NCI-H446 (cell line): ENCODE measurements at places on chromosomes 7 and 10.

DNA sequence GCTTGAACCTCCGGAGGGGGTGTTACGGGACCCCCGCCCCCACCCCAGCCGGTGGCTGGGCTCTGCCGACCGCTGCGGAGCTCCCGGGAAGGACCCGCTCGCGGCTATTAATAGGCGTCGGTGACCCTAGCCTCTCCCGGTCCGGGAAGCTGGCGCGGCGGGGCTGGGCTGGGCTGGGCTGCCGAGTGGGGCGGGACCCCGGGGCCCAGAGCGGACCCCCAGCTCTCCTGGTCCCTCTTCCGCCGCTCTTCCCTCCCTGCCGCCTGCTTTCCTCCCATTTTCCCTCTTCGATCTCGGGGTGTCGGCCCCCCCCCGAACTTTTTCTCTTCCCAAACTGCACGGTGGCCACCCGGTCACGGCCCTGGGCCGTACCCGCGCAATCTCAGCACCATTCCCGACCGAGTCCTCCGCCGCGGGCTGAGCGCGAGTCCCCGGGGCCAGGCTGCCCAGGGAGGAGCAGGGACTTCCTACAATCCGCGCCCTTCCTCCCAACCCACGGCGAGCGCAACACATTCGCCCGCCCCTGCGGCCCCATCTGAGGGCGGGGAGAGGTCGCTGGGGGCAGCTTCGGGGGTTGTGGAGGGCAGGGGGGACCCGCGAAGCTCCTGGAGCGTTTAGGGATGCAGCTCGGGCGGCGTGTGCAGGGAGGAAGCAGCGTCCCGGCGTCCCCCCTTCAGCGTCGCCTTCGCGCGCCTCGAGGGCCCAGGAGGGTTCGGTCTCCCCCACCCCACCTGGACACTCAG is 3.1 kb upstream of the ELFN1 start:
- no peak for DNase-seq

DNA sequence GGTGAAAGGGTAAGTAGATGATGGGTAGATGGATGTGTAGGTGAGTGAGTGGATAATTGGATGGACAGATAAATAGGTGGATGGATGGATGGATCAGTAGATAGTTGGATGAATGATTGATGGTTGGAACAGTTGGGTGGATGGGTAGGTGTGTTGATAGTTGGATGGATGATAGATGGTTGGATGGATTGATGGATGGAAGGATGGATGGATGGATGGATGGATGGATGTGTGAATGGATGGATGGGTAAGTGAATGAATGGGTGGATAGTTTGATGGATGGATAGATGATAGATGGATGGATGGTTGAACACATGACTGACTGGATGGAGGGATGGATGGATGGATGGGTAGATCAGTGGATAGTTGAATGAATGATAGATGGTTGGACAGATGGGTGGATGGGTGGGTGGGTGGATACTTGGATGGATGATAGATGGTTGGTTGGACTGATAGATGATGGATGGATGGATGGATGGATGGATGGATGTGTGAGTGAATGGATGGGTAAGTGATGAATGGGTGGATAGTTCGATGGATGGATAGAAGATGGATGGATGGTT is 37.0 kb downstream of the PDGFA start:
- DNase-seq = no peak

- DNase-seq = no peak
These were observed 654 bp downstream of the ALKBH4 start for GRCh38 chr7:102463841-102464576.

GRCh38 chr7:123410273-123410904 is 124.0 kb downstream of the IQUB start:
- no peak for DNase-seq

DNA sequence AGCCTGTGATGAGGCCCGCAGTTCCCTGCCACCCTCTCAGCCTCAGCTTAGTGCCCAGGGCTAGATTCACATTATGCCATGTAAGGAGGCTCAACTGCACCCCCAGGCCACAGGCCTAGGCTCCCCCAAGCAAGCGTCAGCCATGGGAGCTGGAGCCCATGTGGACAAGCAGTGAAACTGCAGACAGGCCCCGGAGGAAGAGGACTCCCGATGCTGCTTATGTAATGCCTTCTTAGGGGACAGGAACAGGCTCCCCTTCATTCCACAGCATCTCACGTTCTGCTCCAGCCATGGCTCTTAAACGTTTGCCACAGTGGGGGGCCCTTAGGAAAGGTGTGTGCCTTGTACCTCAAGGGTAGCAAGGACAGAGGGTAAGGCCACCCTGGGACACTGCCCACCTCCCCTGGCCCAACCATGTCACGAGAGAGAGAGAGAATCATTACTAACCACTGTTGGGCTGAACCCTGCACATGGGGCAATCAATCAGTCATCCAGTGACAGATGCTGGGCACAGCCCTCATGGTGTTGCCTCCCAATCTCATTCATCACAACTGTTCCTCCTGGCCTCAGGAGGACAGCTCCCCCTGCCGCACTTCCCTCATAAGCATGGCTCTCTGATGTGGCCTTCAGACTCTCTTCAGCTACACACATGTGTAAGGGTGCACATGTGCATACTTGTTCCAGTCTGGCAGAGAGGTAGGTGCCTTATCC is 263.0 kb downstream of the GRID1 start:
- DNase-seq = peak; percentile 45

DNA sequence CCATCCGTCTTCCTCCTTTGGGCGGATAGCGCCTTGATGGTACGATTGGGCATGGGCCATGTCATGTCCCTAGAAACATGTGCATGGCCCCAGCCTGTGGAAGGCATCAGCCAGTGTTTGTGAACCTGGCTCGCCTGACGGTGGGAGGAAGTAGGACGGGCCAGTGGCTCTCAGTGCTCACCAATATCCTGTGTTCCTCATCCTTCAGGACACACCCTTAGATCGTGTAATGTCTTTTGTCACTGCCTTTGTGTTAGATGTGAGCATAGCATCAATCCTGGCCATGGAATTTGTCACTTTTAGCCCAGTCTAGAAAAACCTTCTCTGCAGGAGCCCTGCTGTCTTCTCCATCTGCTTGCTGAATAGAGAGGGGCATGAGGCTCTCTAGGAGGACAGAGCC is 77.6 kb downstream of the PFKFB3 start:
- DNase-seq = no peak

GRCh38 chr7:157224627-157225026 is 85.9 kb downstream of the UBE3C start:
- no peak for DNase-seq

DNA sequence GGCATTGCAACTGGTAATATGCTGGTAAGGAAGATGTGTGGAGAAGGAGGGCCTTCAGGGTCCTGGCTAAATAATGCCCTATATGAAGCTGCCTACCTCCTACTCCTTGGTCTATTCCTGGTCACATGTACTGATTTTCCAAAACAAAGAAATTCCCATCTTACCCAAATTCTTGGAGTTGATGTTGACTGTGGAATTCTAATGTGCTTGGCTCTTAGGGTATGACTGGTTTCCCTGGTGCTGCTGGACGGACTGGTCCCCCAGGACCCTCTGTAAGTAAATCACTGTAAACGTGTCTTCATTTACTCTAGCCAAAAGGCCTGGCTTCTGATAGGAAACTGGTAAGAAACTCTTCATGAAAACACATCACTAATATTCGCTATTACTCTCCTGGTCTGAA is 27.0 kb downstream of the COL1A2 start:
- DNase-seq = no peak

- DNase-seq = no peak
These were observed 511.0 kb upstream of the COBL start for GRCh38 chr7:51827631-51828030.

DNA sequence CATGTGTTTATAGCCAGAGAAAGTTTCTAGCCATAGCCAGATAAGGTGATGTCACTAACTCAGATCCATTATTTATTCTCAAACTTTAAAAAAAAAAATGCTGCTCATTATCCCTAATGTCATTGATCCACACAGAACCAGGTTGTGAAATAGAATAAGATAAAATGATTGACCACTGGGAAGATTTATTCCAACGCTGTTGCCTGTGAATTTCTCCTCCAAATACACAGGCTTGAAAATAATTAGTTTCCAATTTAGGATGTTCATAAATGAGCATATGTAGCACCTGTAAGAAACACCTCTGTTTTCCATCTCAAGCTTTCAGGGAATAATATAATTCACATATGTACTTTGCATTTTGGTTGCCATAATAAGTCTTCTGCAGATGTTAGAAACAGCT is 283.1 kb upstream of the DKK1 start:
- DNase-seq = no peak

GRCh38 chr10:21166557-21167287 is 269.6 kb upstream of the NEBL start:
- DNase-seq = no peak

DNA sequence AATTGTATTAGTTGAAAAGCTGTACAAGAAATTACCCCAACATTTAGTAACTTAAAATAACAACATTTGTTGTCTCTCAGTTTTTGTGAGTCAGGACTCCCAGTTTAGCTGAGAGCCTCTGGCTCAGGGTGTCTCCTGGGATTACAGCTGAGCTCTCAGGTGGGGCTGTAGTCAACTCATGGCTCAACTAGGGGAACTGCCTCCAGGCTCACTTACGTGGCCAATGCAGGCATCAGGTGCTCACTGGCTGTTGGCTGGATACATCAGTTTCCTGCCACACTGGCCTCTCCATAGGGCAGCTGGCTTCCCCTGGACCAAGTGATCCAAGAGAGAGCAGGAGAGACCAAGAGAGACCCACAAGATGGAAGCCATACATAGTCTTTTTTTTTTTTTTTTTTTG is 17.5 kb downstream of the CCNY start:
- no peak for DNase-seq

DNA sequence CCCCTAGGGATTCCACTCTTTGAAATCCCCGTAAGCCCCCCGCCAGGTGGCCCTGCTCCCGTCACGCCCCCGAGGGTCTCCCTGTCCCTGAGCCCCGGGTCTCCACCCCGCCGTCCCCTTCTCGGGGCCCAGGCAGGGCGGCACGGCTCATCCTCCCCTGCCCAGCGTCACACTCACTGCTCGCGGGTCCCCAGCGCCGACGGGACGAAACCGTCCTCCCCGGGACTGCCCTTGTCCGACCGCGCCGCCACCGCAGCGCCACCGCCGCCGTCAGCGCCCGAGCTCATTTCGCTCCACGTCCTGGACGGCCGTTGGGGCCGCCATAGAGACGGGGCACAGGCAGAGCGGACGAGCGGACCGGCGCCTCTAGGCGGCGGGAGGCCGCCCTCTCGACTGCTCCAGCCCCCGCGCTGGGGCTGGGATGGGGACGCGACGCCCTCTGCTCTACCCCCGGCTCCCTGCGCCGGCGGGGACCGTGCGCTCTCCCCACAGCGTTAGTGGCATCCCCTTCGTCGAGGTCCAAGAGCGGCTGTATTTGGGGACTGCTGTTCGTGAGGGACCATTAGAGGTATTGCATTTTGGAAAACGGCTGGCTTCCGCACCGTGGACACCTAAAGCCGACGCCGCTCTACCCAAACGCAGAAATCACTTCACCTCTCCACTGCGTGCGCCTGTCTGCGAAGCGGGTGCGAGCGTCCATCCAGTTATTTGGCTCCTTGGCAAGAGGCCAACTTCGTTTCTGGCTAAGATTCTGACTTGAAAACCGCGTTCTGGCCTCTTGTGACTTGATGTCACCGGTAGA is at the start of gene EEF1AKMT2:
TSS of gene EEF1AKMT2 (minus strand) at position 341 of the 802 bp plus-strand sequence. CDS start at position 287, 54 bp downstream.
- peak; percentile 75 for DNase-seq

- DNase-seq = no peak
These were observed 54.1 kb upstream of the HECTD2 start for GRCh38 chr10:91355998-91356397.

DNA sequence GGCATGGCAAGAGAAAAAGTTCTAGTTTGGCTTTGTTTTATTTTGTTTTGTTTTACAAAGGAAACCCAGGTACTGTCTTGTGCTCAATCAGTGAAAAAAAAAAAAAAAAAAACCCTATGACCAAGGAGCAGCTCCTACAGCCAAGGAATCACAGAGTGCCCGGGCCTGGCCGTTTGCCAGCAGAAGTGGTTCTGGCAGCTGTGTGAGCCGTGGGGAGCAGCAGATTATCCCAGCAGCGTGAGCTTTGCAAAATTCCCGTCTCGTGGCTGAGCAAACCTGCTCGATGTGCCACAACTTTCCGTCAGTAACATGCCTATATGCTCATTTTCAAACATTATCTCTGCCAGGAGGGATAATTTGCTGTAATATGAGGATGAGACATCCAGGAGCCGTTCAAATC is 293.7 kb downstream of the POU6F2 start:
- peak; percentile 80 for DNase-seq

GRCh38 chr7:80095545-80095944 is 39.1 kb upstream of the GNAI1 start:
- DNase-seq = no peak

GRCh38 chr7:83478616-83479015 is 170.3 kb downstream of the SEMA3E start:
- DNase-seq = no peak

- no peak for DNase-seq
These were observed 98.5 kb upstream of the RAB11FIP2 start for GRCh38 chr10:118145256-118145655.

DNA sequence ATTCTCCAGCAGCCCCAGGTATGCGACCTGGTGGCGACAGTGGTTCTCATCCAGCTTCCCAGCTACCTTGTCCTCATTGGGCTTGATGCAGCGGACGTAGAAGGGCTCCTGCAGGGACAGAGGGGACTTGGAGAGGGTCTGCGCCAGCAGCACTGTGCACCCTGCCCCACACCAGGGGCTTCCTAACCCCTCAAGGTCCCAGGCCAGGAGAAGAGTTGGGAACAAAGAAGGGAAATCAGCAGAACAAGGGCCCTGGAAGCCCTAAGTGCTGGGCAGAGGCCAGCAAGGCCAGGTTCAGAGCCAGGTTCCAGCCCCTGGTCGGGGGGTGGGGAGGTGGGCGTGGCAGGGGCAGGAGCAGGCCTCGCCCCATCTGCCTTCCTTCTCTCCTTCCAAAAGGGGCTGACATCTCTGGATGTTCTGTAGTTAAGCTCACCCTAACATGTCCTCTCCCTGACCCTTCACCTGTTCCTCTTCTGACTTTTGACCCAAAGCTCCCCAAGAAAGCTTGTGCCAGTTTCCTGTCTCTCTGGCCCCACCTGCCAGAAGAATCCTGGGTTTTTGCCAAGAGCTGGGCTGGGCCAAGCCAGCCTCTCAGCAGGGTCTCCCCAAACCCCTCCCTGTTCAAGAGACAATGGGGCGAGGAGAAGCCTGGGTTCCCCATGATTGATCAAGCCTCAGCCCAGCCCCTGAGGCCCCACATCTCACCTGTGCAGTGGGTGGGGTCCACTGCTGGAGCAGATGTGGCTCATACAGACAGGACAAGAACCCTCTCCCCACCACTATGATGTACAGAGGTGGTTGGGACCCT is 11.9 kb downstream of the MYO1G start:
- no peak for DNase-seq

- DNase-seq = no peak
These were observed 23.6 kb upstream of the ANKRD2 start for GRCh38 chr10:97548828-97549455.

GRCh38 chr7:125504848-125505247 is 575.2 kb upstream of the POT1 start:
- DNase-seq = no peak

DNA sequence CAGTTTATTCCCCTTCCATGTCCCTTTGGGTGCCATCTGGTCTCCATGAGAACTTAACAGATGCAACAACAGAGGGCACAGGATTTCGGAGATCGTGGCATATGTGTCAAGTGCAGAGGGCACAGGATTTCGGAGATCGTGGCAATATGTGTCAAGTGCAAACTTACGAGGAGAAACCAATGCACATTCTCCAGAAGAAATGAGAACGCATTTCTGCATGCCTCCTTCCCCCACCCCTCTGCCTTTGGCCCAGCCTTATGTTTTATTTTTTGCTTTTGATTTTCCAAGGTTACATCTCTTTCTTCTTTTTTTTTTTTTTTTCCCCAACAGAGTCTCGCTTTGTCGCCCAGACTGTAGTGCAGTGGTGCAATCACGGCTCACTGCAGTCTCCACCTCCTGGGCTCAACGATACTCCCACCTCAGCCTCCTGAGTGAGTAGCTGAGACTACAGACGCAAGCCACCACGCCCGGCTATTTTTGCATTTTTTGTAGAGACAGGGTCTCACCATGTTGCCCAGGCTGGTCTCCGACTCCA is 586 bp upstream of the ANKRD26 start:
- no peak for DNase-seq
